Activated T-cell treated with anti-CD3 and anti-CD28 coated beads for 24 hours (primary cell): ENCODE measurements at places on chromosomes 1 and 21.

DNA sequence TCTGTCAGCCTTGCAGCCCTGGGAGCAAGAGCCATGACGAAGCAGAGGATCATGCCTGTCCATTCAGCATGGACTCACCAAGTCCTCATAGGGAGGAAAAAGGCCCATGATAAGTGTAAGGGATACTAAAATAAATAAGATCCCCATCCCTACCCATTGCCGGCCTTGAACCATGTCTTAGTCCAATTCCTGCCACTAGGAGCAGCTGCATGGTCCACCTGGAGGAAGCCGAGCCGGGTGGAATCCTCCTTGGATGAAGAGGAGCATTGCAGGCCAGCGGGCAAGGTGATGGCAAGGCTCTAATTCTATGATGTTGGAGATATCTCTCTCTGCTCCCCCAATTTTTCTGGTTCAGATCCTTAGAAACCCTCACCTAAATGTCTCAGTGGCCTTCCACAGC is 38.7 kb upstream of the SYT6 start:
- DNase-seq, result no peak

DNA sequence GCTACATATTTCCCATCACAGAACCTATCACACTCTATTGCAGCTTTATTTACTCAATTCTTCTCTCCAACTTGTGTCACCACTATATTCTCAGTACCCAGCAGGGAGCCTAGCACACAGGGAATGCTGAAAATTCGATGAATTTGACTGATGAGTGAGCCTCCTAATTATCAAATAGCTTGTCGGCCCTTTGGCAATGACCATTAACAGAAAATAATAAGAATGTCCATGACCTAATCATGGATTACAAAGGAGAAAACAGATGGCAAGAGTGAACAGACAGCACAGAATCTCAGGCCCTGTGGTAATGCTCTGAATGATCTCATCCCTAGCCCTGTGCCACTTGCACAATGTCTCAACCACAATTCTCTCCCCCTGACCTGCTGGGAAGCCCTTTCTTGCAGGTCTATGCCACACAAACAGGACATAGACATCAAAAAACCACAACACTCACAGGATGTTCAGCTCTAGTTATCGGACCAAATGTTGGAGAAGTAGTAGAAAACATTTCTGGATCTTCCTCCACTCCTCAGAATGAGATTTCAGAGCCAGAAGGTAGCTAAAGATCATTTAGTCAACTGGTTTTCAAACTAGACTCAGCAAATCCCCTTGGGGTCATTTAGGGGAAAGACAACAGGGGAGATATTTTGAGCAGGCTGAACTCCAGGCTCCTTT is 68.4 kb downstream of the LUZP1 start:
- peak; percentile 26 for DNase-seq

- no peak for DNase-seq
Measured at GRCh38 chr1:51592711-51593110, 24.2 kb upstream of the OSBPL9 start.

- DNase-seq, result peak; percentile 64
Measured at GRCh38 chr1:230867903-230868735, at the start of gene C1orf198. C1orf198 (minus strand) TSS chr1:230868521; CDS start chr1:230868512, 9 bp downstream.

GRCh38 chr1:11253226-11253625 is 9.1 kb downstream of the MTOR start:
- DNase-seq, result no peak

GRCh38 chr1:27886744-27887143 is 14.4 kb downstream of the THEMIS2 start:
- DNase-seq, result no peak

- no peak for DNase-seq
Measured at GRCh38 chr1:179314928-179315327, 21.3 kb downstream of the SOAT1 start.

DNA sequence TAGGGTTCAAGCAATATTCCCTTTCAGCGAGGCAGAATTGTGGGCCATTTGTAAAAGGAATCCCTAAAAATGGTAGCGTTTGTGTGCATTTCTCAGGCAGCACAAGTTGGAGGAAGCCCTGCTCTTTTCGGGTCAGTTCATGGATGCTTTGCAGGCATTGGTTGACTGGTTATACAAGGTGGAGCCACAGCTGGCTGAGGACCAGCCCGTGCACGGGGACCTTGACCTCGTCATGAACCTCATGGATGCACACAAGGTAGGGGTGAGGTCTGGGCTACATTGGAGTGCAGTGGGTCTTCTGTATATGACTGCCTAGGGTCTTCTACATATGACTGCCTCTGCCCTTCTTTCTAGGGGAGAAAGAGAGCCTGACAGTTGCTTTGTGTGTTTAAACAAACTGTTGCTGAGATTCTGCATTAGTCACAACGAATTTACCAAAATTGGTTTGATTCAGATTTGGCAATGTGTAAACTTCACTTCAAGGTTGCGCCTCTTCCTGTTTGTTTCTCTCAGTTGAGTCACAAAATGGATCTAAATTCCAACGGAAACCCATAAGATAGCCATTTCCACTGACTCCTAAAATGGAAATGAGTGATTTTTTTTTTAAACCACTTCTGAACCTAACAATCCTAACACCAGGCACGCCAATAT is 40.4 kb upstream of the BMP8A start:
- DNase-seq, result no peak

DNA sequence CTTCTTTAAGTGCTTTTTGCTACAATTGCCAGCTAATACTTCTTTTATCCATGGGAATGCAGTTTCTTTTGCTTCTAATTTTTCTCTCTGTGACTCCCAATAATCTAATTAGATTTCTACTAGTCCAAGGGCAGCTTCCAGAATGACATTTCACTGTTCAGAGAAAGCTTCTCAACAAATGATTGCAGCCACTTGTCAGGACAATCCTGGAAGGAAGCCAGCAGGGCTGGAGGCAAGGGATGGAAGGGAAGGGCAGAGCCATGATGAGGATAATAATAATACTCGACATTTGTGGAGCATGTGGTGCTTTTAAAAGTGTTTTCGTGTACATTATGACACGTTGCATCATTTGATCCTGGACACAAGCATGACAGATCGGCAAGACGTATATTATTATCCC is 19.4 kb downstream of the F11R start:
- DNase-seq, result no peak

DNA sequence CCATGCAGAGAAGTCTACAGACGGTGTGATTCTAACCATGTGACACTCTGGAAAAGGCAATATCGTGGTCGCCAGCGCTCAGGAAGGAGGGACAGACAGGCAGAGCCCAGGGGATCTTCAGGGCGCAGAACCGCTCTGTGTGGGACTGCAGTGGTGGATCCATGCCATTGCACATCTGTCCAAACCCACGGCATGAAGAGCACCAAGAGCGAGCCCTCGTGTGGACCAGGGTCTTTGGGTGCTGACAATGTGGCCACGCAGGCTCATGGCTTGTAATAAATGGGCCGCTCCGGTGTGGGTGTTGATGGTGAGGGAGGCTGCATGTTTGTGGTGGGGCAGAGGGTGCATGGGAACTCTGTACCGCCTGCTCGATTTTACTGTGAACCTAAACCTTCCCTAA is 25.3 kb upstream of the POFUT2 start:
- no peak for DNase-seq

- no peak for DNase-seq
Measured at GRCh38 chr1:182147136-182147820, 85.8 kb upstream of the ZNF648 start.

DNA sequence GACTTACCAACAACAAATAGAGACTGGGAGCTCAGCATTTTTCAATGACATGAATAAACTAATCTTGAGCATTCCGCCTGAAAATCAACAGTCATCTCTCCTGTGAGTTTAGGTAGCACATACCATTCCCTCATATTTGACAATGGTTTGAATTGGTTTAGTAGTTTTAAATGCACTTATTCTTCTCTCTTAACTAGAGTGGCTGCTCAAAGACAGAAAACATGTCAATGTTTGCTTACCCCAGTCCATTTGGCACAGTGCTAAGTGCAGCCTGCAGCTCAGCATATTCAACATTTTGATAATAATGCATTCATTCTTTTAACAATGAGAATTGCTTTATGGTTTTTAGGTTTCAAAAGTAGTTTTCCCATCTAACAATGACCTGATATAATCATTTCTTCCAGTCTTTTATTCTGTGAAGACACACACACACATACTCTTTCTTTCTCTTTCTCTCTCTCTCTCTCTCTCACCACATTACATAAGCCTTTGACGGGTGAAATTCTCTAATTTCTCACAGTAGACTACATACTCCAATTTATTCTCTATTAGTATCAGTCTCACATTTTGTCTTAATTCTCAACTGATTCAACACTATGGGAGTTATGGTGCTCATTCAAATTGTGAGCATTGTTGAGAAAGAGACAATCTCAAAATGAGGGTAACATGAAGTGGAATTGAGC is 432.3 kb downstream of the LRRIQ3 start:
- DNase-seq, result no peak

DNA sequence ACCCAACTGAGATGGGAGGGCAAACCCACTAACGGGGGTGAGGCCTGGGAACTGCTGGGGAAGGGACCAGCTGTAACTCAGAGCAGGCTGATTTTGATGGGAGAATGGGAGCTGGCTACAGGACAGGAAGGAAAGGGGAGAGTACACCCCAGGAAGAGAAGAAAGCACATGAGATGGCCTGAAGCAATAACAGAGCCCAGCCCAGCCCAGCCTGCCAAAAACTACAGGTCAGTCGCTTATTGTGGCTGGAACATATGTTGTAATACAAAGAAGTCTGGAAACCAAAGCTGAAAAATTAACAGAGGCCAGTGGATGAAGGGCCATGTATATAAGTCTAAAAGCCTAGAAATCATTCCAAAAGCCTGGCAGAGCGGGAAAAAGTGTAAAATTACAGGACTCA is 1.6 kb downstream of the ITLN2 start:
- no peak for DNase-seq

DNA sequence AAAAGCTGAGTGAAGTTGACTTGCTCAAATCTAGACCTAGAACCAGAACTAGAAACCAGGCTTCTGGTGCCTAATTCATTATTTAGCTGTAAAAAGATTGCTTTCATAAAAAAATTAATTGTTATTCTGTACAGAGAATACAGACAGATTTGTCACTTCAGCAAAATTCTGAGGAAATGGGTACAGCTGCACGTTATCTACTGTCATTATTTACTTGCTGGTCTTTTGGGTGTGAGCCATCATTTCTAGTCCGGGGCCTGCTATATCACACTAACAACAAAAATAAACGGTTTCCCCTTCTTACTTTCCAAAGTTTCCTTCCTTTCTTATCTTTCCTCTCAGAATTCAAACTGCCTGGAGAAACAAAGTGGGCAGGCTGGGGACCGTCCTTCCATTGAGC is 68.3 kb downstream of the PTGER3 start:
- DNase-seq, result no peak

DNA sequence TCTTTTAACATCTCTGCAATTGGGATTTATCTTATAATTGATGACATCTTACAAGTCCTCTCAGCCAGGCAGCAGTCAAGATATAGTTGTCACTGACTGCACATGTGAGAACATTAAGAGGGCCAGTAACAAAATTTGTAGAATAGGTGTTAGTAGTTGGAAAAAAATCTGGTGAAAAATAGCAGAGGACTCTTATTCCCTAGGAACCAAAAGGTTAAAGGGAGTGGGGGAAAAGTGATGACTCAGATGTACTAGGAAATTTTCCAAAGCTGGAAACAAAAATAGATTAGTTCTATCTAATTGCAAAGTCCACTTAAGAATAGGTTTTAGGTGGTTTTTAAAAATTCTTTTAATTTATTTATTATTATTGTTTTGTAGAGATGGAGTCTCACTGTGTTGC is 3.6 kb downstream of the NUP210L start:
- no peak for DNase-seq
